ENCODE measurements at places on chromosomes 12 and 14.

DNA sequence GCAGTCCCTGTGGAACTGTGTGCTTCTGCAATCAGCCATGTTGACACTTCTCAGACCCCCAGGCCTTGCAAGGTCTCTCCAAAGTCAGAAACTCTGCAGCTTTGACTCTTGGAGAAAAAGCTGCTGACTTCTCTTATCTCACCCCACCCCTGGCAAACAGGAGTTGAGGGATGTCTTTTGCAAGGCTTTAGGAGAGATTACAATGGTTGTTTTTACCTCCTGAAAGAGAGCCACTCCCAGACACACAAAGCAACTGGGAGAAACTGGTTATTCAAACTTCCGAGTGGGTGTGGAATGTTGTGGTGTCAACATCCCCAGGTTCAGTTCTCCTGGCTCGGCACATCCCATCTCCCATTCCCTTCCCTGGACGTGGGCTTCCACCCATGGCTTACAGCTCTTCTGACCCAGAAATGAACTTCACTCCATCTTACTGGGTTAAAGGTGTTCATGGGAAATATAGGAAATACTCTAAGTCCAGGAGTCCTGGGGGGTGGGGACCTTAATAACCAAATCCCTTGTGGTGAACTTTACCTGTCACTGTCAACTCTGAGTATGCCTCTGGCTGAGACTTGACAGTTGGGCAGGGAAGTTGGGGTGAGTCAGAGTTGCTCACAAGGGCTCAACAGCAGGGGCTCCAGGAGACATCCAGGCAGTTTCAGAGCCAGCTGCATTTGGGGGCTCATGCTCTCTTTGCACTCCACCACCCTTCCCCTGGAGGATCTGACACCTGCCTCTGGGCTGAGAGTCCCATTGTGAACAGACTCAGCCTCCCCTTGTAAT is 41.9 kb downstream of the CCDC177 start:
- H3K4me1 ChIP-seq = no peaks in the 10 kb centered on the region
- no peak for DNase-seq
- H3K36me3 ChIP-seq = no peaks in the 10 kb centered on the region
- H3K27ac ChIP-seq = no peak overlapping the region

- no peak for DNase-seq
- no peaks in the 10 kb centered on the region for H3K4me1 ChIP-seq
- H3K4me3 ChIP-seq = no peak overlapping the region
- H3K27ac ChIP-seq = no peak overlapping the region
These were observed 237.2 kb upstream of the FKBP4 start for GRCh38 chr12:2557597-2557996.

GRCh38 chr14:36859119-36859518 is 197.5 kb downstream of the PAX9 start:
- H3K4me1 ChIP-seq = no peaks in the 10 kb centered on the region
- H3K27me3 ChIP-seq = no peaks in the 10 kb centered on the region
- H3K36me3 ChIP-seq = no peaks in the 10 kb centered on the region
- H3K27ac ChIP-seq = no peak overlapping the region

DNA sequence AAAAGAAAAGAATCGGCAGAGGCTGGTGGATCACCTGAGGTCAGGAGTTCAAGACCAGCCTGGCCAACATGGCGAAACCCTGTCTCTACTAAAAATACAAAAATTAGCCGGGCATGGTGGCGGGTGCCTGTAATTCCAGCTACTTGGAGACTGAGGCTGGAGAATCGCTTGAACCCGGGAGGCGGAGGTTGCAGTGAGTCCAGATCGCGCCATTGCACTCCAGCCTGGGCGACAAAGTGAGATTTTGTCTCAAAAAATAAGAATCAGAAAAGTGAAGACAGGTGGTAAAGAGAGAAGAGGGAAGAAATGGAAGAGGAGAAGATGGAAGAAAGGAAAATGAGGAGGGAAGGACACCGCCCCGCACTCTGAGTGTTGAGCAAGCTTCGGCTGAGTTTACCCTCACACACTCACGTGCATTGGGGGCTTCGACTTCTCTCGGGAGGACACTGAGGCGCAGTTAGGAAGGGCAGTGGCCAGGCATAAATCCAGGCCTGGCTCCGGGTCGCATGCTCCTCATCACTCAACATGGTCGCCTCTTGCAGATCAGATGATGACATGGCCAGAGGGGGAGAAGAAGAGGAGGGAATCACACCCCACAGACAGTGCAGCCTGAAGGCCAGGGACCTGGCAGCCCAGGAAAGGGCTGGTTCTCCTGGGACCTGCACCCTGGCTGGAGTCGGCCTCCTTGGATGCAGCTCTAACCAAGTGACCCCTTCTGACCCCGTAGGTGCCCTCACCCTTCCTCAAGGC is 61.1 kb downstream of the PRMT8 start:
- no peak for DNase-seq
- no peaks in the 10 kb centered on the region for H3K36me3 ChIP-seq
- no peaks in the 10 kb centered on the region for H3K27me3 ChIP-seq
- H3K4me1 ChIP-seq = no peaks in the 10 kb centered on the region
- H3K27ac ChIP-seq = no peak overlapping the region

DNA sequence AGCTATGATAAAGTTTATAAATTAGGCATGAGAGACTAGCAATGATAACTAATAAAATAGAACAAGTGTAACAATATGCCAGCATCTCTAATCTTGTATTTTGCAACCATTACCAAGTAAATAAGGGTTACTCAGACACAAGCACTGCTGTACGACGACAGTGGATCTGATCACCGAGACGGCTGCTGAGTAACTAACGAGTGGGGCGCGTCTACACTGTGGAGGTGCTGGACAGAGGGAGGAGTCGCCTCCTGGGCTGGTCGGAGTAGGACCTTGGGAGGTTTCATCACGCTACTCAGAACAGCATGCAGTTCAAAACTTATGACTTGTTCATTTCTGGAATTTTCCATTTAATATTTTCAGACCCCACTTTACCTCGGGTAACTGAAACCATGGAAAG is 18.4 kb downstream of the COA8 start:
- DNase-seq = no peak
- no peaks in the 10 kb centered on the region for H3K27me3 ChIP-seq
- peaks cover 9% of the 10 kb centered on the region for H3K4me1 ChIP-seq
- H3K4me3 ChIP-seq = no peak overlapping the region
- H3K27ac ChIP-seq = no peak overlapping the region

DNA sequence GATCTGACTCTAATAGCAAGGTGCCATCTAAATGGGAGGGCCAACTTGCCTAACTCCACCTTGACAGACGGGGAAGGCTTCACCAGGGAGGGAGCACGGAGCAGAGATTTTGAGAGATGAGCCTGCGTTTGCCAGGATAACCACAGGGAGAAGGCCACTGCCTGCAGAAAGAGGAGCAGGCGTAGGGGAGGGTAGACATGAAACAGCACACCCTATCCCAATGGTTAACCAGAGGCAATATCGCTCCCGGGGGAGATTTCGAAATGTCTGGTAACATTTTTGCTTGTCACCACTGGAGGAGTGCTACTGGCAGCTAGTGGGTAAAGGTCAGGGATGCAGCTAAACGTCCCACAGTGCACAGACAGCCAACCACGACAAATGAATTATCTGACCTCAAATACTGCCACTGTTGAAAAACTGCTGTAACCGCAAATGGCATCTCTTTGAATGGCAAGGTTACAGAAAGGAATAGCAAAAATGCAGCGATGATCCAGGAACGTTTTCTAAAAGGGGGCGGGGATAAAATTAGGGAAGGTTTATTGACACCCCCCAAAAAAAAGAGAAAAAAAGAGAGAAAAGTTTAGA is 126.0 kb upstream of the ATF7IP start:
- H3K27me3 ChIP-seq = no peaks in the 10 kb centered on the region
- H3K36me3 ChIP-seq = no peaks in the 10 kb centered on the region
- no peak overlapping the region for H3K4me3 ChIP-seq
- H3K27ac ChIP-seq = peak overlapping the region; percentile 1
- DNase-seq = no peak

DNA sequence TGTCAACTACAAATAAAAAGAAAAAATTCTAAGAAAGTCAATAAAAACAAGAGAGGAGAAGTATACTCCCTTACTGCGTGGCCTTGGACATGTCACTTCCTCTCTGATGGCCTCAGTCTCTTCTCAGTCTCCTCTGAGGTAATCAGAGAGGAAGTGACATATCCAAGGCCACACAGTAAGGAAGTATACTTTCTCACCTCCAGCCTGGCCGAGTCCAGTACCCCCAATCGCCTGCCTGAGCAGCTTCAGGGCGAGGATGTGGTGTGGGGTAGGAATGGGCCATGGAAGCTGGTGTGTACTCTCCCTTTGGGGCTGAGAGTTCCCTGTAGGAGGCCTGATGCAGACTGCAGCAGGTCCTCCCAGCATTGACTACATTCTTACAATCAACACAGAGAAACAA is 15.8 kb downstream of the VDR start:
- no peak overlapping the region for H3K27ac ChIP-seq
- no peak overlapping the region for H3K4me3 ChIP-seq
- no peaks in the 10 kb centered on the region for H3K36me3 ChIP-seq
- DNase-seq = no peak
- H3K4me1 ChIP-seq = no peaks in the 10 kb centered on the region
- H3K27me3 ChIP-seq = no peaks in the 10 kb centered on the region

GRCh38 chr14:54629183-54629582 is 62.3 kb downstream of the SAMD4A start:
- H3K27me3 ChIP-seq = no peaks in the 10 kb centered on the region
- no peak overlapping the region for H3K27ac ChIP-seq
- H3K36me3 ChIP-seq = no peaks in the 10 kb centered on the region
- H3K4me3 ChIP-seq = no peak overlapping the region
- no peaks in the 10 kb centered on the region for H3K4me1 ChIP-seq

GRCh38 chr14:80003138-80003537 is 208.2 kb downstream of the DIO2 start:
- H3K36me3 ChIP-seq = no peaks in the 10 kb centered on the region
- H3K4me1 ChIP-seq = peaks cover 3% of the 10 kb centered on the region
- H3K27me3 ChIP-seq = no peaks in the 10 kb centered on the region

All from prostate gland (tissue), 2 donors.